Karpas-422 (cell line): ENCODE measurements at places on chromosomes 6 and 20. TPM values are rescaled to one million over a fixed set of nuclear protein-coding genes. Genes with fewer than 3 reads are reported as not detected.

The NHLRC1 gene
- not detected in 2 replicates for total RNA-seq

The DLK2 gene
- total RNA-seq, result 1.5 and 3.1 TPM in 2 replicates

The SAMD10 gene
- 11.7 and 13.0 TPM in 2 replicates for total RNA-seq

The SHLD1 gene
- 8.0 and 13.1 TPM in 2 replicates for total RNA-seq

The CRIP3 gene
- total RNA-seq, result 55.0 and 56.8 TPM in 2 replicates

The LAMA2 gene
- 0.04 TPM in 1 of 2 replicates, not detected in the other for total RNA-seq

The LGSN gene
- not detected in 2 replicates for total RNA-seq

The EEF1A2 gene
- 0.71 TPM in 1 of 2 replicates, not detected in the other for total RNA-seq

The CLDN20 gene
- not detected in 2 replicates for total RNA-seq

The GNAS-AS1 gene
- 4.0 and 6.3 TPM in 2 replicates for total RNA-seq

The OPN5 gene
- not detected in 2 replicates for total RNA-seq

The PRDM13 gene
- total RNA-seq, result not detected in 2 replicates

The ISM1 gene
- total RNA-seq, result not detected in 2 replicates

The C20orf141 gene
- not detected in 2 replicates for total RNA-seq

The TP53TG5 gene
- total RNA-seq, result not detected in 2 replicates

The PLCB4 gene
- not detected in 2 replicates for total RNA-seq

The HFE gene
- total RNA-seq, result 0.04 and 0.19 TPM in 2 replicates

The NNAT gene
- total RNA-seq, result not detected in 2 replicates

The SMOC2 gene
- not detected in 2 replicates for total RNA-seq

The DCDC2 gene
- 0.11 and 0.26 TPM in 2 replicates for total RNA-seq

The DEFB129 gene
- total RNA-seq, result not detected in 2 replicates

The GSTA3 gene
- total RNA-seq, result not detected in 2 replicates

The SIRPD gene
- total RNA-seq, result not detected in 2 replicates

The MEP1A gene
- total RNA-seq, result not detected in 2 replicates

The OLIG3 gene
- total RNA-seq, result not detected in 2 replicates

The BTN1A1 gene
- total RNA-seq, result 0.22 TPM in 1 of 2 replicates, not detected in the other

The CLPSL1 gene
- not detected in 2 replicates for total RNA-seq

The MROH8 gene
- 1.3 and 1.9 TPM in 2 replicates for total RNA-seq

The TENT5A gene
- total RNA-seq, result not detected in 2 replicates

The JAG1 gene
- total RNA-seq, result 8.1 and 8.3 TPM in 2 replicates

The KHDRBS2 gene
- total RNA-seq, result 40.1 and 41.8 TPM in 2 replicates

The CEP85L gene
- 4.8 and 11.9 TPM in 2 replicates for total RNA-seq

The EPM2A gene
- total RNA-seq, result 10.1 and 10.5 TPM in 2 replicates

The DYNLRB1 gene
- total RNA-seq, result 163 and 179 TPM in 2 replicates

The DEFB132 gene
- 0.22 TPM in 1 of 2 replicates, not detected in the other for total RNA-seq

The HSD17B8 gene
- total RNA-seq, result 15.5 and 26.2 TPM in 2 replicates

The SUMO4 gene
- 2.2 and 2.4 TPM in 2 replicates for total RNA-seq

The EBF4 gene
- total RNA-seq, result 6.5 and 12.8 TPM in 2 replicates

The SLC4A11 gene
- total RNA-seq, result 0.36 and 0.60 TPM in 2 replicates

The ANKRD66 gene
- not detected in 2 replicates for total RNA-seq

The TSPO2 gene
- total RNA-seq, result not detected in 2 replicates

The HDAC2 gene
- 74.7 and 120 TPM in 2 replicates for total RNA-seq

The BNIP5 gene
- not detected in 2 replicates for total RNA-seq

The PRRT1 gene
- 0.29 and 0.75 TPM in 2 replicates for total RNA-seq

The BTNL2 gene
- total RNA-seq, result not detected in 2 replicates

The LINC00237 gene
- 0.14 TPM in 1 of 2 replicates, not detected in the other for total RNA-seq

The RPS21 gene
- total RNA-seq, result 1,523 and 2,619 TPM in 2 replicates

The FOXF2 gene
- not detected in 2 replicates for total RNA-seq

The LTB gene
- 74.1 and 241 TPM in 2 replicates for total RNA-seq

The ADTRP gene
- total RNA-seq, result not detected in 2 replicates

The TGM3 gene
- not detected in 2 replicates for total RNA-seq

The SLC17A1 gene
- not detected in 2 replicates for total RNA-seq

The COMMD7 gene
- 16.7 and 20.5 TPM in 2 replicates for total RNA-seq
